ENCODE measurements at places on chromosomes 2 and 18.

GRCh38 chr18:74623047-74623816 lies 25.6 kb downstream of the ZNF407 start:
- no peak for DNase-seq

- DNase-seq: peak; percentile 87
These were observed 165.4 kb downstream of the TCF4 start for GRCh38 chr18:55422456-55423180.

DNA sequence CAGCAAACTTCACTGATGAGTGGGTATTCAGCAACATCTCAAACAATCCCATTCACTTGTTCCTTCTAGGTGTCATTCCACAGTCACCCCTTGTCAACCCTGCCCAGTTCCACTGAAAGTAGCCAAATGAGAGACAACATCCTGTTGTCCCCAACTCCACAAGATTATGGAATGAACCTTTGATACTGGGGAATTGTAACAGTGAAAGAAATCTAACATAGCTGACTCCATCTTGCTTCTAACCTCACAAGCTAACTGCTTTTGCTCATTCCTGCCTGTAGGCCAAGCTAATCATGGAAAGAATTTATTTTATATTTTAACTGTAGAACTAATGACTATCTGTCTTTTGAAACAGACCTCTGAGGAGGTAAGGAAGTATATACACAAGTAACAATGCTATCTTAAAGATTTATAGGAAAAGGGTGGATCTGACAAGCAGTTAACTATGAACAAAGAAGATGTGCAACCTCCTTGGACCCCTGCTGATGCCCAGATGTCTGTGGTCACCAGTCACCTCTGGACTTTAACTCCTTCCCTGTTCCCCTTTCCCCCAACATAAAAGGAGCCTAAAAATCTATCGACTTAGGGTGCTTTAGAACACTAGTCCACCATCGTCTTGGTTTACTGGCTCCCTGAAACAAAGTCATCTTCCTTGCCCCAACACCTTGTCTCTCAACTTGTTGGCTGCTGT lies 6.9 kb upstream of the ANXA4 start:
- no peak for DNase-seq

DNA sequence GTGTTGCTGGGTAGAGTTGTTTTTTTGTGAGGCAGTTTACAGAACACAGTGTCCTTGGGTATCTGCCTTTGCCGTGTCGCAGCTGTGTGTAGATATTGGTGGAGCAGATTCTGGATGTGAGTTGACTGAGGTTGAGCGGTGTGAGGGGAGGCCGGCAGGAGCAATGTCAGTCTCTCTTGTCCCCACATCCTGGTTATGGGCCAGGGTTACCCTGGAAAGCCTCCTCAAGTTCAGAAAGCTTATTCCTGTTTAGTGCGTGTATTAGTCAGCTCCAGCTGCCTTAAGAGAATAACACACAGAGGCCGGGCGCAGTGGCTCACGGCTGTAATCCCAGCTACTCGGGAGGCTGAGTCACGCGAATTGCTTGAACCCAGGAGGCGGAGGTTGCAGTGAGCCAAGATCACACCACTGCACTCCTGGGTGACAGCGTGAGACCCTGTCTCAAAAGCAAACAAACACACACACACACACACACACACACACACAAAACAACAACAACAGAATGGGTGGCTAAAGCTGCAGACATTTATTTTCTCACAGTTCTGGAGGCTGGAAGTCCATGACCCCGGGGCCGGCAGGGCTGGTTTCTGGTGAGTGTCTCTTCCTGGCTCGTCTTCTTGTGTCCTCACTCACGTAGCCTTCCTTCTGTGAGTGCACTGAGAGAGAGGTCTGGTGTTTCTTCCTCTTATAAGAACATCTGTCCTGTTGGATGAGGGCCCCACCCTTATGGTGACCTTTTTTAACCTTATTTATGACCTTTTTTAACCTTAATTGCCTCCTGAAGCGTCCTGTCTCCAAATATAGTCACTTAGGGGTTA lies 5.1 kb downstream of the NCK2 start:
- DNase-seq: no peak

GRCh38 chr2:104332731-104333130 lies 521.2 kb upstream of the POU3F3 start:
- DNase-seq: peak; percentile 43

- no peak for DNase-seq
These were observed 73.8 kb downstream of the TMEM18 start for GRCh38 chr2:603427-603826.

DNA sequence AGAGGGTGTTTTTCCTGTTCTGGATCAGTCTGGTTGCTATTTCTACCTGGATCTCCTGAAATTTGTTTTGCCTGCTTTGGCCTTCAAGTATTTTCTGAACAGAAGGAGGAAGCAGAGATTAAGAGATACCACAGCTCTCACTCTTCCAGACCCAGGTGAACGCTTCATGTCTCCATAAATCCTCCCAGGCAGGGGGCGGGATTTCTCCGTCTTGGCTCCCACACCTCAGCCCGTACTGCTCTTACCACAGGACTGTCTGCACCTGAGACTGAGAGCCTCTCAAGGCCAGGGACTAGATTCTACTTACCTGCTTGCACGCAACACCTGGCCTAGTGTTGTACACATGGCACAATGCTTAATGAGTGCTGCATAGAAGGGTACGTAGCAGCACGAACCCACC lies 59.9 kb upstream of the LRPPRC start:
- no peak for DNase-seq

DNA sequence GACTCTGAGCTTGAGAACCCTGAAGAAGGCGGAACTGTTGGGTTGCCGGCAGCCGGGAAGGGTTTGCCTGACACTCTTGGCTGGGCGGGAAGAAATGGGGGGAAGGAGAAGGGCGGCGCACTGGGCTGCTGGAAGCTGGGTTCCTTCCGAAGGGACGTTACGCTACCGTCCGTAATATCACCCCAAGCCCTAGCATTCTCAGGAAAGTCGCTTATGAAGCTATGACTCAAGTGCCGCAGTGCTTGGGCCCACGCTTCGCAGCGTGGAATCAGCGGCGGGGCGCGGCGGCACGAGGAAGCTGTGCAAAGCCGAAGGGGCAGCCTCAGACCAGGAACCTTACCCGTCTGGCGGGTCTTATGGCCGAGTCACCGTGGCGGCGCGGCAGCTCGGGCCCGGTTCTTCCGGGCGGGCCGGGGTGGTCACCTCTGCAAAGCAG lies 50.2 kb upstream of the SIGLEC15 start:
- DNase-seq: peak; percentile 77

DNA sequence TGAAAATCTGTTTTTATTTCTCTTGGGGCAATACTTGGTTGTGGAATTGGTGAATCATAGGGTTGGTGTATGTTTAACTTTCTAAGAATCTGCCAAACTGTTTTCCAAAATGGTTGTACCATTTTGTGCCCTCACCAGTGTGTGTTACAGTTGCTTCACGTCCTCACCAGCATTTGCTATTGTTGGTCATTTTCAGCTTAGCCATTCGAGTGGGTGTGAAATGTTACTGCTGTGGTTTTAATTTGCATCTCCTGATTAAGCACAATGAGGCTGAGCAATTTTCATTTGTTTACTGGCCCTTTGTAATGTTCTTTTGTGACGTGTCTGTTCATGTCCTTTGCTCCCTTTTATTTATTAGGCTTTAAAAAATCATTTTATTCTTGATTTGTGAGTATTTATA lies 49.7 kb downstream of the FOSL2 start:
- DNase-seq: no peak

- DNase-seq: no peak
These were observed 106.8 kb downstream of the BCL11A start for GRCh38 chr2:60446413-60447267.

DNA sequence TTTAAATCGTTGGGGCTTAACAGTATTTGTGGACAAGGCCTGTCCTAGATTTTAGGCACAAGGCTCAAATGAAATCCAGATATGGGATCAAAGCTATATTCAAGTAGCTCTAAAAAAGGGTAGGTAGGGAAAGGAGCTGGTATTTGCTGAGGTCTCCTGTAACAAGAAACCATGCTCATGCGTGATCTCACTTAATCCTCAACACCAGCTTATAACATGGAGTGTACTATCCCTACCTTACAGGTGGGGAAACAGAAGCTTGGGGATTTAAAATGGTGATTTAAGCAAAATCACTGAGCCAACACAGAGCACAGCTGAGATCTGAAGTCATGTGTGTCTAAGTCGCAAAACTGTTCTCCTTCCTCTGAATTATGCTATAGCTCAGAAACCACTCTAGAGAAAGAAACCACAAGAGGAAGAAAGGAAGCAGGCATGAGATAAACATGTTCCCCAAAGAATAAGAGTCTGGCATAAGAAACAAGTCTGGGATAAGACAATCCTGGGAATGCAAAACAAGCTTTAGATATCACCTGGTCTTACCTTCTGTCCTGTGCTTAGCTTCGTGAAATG lies 43.1 kb downstream of the CYRIA start:
- no peak for DNase-seq

- no peak for DNase-seq
These were observed 182.7 kb downstream of the ANAPC1 start for GRCh38 chr2:111701266-111701665.

DNA sequence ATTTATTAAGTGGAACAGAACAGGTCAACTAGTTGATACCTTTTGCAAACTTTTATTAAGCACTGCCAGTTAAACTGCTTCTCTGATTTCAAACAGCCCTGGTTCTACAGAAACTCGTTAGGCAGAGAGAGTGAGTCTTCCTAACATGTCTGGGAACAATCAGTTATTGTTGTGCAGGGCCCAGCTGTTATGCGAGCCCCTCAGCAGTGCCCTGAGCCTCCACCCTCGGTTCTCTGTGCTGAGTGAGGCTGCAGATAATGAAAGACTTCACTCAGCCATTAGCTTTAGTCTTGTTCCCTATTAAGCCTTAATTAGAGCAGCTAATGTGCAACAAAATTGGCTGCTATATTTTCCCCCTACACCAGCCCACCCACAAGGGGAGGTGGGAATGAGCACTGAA lies 39.6 kb downstream of the KCTD18 start:
- no peak for DNase-seq

DNA sequence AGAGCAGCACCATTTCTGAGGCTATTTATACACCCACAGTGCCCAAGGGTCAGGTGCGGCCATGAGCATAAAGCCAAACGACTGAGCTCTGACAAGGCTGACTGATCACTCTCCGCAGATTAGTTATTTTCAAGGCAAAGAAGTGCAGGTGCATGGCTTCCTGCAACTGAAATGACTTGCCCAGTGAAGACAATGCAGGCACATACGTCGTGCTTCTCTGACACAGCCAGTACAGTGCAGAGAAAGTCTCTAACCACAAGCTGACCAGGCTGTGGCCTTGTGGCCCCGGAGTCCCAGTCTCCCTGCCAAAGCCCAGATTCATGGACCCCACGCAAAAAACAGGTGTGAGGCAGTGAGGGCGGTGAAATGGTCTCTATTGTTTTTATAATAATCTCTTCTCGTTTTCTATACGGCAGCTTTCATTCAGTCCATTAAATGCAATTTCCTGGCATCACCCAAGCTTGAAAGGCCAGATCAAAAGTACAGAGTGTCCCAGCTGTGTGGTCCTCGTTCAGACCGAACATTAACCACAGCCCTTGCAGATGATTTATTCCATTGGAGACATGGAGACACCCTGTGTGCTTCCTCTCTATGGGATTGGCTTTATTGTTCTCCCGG lies 447.0 kb upstream of the ID2 start:
- no peak for DNase-seq

DNA sequence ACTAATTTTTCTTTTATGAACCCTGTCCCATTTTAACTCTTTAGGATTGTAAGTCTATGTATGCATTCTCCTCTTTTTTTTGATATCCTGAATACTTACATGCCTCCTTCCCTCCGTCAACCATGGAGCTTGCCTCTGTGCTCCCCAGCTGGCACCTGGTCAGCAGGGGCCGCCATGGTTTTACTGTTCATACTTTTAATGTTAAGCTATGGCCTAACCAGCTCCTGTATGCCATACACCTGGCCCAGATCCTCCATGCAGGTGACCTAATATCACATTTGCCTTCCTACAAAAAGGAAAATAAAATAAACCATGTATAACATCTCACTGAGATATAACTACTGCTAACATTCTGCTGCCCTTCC lies 283.1 kb upstream of the TRIB2 start:
- DNase-seq: peak; percentile 44

DNA sequence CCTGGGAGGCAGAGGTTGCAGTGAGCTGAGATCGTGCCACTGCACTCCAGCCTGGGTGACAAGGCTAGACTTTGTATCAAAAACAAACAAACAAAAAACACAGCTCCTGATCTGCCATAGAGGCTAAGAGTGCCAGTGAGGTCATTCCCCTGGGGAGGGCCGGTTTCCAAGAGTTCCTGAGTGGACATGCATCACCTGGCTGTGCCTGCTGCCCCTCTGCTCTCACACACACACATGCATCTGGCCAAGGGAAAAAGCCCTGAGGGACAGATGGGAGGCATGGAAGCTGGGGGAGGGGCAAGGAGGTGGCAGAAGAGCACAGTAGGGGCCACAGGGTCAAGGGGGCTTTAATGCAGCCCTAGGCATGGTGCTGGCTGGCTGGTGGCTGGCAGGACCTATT lies 60.4 kb downstream of the ZBTB7C start:
- DNase-seq: no peak

GRCh38 chr2:8602809-8603208 lies 79.0 kb upstream of the ID2 start:
- DNase-seq: no peak

- no peak for DNase-seq
These were observed 247.7 kb downstream of the ICOS start for GRCh38 chr2:204184226-204184625.

DNA sequence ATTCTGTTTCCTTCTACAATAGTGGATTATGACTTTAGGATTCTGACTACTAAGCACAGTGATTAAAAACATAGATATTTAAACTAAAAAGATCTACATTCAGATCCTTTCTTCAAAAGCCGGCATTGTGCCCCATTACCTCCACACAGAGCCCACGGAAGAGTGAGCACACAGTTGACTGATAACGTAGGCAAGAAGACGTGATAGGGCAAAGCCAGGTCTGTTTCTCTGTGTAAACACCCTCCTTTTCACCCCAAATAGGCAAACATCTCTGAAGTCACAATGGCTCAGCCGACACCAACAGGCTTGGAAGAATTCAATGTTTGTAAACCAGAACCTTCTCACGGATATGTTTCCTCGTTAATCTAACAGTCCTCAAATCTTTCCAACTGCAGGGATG lies 302.9 kb downstream of the CMPK2 start:
- DNase-seq: no peak

GRCh38 chr2:36762764-36763490 lies 66.4 kb downstream of the VIT start:
- DNase-seq: no peak

GRCh38 chr2:237923481-237924163 lies 43.2 kb upstream of the UBE2F start:
- peak; percentile 67 for DNase-seq

GRCh38 chr2:48272199-48272598 lies 257.8 kb upstream of the STON1 start:
- no peak for DNase-seq

- no peak for DNase-seq
These were observed 179.1 kb upstream of the MEIS1 start for GRCh38 chr2:66255867-66256266.

- DNase-seq: no peak
These were observed 93.9 kb upstream of the CTDP1 start for GRCh38 chr18:79585395-79586370.

Data from stomach (tissue), 19 donors.